ENCODE measurements at places on chromosomes 12 and 14.
A peak's percentile ranks its signal among the peaks of the same experiment; 100 is the strongest.

- no peak for DNase-seq
Measured at GRCh38 chr14:105912641-105913180, 386.3 kb downstream of the TMEM121 start.

DNA sequence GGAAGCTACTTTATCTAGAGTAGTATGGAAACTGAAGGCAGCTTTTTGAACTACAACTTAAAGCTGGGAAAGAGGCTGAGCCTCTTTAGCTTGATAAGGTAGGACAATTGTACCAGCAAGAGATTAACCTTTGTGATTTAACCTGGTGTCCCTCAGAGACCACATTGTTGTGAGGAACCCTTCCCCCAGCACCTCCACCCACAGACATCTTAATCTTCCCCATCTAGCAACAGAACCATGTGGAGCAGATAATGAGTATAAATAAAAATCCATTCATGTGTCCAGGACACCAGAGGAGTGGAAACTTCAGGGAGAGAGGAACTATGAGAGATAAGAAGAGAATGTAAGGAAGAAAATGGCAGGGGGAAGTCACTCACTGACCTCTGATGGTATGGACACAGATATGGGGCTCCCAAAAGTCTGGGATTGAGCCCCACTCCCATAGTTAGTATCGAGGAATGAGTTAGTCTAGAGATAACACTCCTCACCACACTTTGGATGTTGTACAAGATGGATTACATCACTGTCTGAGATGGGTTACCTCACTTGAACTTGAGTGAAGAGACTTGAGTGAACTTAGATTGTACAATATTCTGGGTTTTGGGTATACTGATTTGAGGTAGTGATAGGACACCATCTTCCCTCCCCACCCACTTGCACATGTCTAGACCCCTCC lies 33.9 kb upstream of the SLC38A2 start:
- DNase-seq: peak; percentile 70

GRCh38 chr12:76696186-76696585 lies 67.7 kb upstream of the ZDHHC17 start:
- DNase-seq: no peak

DNA sequence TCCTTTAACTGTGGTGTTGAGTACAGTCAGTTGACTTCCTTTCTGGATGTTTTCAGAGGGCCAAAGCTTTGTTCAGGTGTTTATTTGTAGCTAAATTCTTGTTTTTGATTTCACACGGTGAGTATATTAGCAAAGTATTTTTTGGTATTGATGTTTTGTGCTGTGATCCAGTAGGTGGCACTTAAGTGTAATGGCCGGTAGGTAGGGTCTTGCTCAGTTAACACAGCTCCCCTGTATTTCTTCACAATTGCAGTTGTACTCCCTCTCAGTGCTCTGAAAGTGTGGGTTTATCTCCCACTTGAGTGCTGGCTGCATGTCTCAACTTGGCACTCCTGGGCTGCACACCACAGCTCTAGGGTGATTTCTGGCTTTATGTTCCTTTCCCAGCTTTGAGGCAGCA lies 339.5 kb downstream of the AEBP2 start:
- DNase-seq: no peak

DNA sequence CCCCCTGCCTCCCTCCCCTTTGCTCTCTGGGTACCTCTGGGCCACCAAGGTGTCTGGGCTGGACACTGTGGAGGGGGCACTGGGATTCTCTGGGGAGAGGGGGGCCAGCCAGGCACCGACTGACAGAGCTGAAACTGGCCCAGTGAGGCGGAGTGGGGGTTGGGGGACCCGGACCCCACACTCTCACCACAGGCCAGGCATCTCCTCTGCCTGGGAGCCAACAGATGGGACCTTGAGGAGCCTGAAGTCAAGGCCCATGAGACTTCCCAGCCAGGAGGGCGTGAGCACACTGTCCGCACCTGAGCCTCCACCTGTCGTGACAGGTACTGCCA lies 39.8 kb upstream of the PPP1R13B start:
- no peak for DNase-seq

- no peak for DNase-seq
Measured at GRCh38 chr14:100864960-100865681, 38.4 kb downstream of the RTL1 start.

- DNase-seq: peak; percentile 98
Measured at GRCh38 chr14:62117010-62117750, 355.0 kb downstream of the SNAPC1 start.

DNA sequence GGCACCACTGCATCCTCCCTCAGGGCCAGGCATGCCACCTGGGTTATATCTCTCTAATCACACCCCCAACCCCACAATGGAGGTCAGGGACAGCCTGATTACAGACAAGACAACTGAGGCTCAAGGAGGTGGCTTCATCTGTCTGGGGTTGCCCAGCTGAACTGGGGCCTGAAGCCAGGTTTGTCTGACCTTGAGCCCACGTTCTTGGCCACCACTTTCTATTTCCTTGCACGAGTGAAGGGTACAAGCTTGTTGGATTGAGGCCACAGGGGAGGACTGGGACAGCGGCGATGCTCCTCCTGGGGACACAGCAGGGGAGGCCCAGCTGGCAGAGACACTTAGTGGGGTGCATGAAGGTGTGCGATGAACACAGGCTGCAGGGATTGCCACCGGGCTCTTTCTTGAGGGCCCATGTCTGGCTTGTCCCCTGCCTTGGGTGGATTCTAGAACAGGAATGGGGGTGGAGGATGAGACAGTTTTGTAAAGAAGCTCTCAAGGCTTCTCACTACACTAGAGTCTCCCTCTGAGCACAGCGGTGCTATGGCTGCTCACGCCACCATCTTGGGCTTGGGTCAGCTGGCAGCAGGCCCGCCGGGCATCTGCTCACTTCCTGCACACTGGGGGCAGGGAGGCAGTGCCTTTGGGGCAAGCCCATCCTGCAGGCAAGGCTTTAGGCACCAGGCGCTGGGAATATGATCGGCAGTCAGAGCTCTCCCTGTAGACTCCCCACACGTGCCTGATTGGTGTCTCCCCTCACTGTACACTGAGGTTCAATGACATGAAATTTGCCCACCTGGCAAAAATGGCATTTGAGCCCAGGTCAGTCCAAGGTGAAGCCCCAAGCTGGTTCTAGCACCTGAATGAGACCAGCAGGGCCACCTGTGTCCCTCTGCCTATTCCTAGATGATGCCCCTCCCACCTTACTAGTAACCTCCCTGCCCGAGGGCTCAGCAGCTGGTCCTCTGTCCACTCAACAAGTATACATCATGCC lies 16.0 kb downstream of the RITA1 start:
- no peak for DNase-seq

DNA sequence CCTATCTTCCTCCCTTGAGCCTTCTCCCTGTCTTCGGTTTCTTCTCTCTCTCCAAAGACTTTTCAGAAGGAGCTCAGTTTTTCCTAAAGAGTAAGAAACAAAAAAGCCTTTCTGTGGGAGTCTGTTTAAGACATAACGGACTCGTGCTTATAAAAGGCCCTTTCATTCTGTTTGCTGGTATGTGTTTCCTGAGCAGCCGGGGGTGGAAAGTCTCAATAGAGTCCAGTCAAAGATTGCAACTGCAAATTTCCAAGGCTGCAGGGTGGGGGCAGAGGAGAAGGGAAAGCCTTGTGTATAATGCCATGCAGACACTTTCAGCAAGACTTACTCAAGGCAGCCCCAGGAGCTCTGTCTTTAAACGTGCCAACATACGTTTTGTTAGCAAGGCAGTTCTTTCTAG lies 62.2 kb downstream of the GNG2 start:
- no peak for DNase-seq

GRCh38 chr12:14777271-14777670 lies 26.0 kb downstream of the WBP11 start:
- peak; percentile 23 for DNase-seq

- DNase-seq: no peak
Measured at GRCh38 chr12:125203145-125203765, 138.0 kb downstream of the AACS start.

DNA sequence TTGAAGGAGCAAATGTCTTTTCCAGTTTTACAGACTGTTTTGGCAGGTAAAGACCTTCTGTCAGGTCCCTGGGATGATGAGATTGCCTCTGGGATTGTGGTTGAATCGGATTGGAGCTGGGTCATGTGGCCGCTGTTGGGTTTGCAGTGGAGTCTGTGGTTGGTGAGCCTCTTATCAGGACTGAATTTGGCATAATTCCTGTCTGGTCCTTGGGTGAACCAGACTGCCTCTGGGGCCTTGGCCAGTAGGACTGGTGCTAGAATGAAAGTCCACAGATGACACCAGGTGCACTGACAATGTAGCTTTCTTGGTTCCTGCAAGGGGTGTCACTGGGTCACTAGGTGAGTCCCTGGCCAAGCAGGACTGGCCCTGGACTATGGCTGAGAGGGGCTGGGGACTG lies 155.3 kb downstream of the TPH2 start:
- no peak for DNase-seq

DNA sequence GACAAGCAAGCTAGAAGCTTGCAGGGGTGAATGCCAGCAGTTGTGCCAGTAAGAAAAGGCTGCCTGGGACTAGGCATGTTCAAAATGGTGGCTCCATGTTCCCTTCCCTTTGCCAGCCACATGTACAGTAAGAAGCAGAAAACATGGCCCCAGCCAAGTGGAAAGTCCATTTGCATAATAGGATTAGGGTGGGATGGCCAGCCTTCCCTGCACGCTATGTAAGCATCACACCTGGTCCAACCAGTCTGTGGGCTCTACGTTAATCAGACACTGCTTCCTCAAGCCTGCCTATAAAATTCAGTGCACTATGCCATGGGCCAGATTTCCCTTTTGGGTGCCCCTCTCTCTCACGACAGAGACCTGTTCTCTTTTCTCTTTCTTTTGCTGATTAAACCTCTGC lies 288.4 kb downstream of the GXYLT1 start:
- DNase-seq: no peak

DNA sequence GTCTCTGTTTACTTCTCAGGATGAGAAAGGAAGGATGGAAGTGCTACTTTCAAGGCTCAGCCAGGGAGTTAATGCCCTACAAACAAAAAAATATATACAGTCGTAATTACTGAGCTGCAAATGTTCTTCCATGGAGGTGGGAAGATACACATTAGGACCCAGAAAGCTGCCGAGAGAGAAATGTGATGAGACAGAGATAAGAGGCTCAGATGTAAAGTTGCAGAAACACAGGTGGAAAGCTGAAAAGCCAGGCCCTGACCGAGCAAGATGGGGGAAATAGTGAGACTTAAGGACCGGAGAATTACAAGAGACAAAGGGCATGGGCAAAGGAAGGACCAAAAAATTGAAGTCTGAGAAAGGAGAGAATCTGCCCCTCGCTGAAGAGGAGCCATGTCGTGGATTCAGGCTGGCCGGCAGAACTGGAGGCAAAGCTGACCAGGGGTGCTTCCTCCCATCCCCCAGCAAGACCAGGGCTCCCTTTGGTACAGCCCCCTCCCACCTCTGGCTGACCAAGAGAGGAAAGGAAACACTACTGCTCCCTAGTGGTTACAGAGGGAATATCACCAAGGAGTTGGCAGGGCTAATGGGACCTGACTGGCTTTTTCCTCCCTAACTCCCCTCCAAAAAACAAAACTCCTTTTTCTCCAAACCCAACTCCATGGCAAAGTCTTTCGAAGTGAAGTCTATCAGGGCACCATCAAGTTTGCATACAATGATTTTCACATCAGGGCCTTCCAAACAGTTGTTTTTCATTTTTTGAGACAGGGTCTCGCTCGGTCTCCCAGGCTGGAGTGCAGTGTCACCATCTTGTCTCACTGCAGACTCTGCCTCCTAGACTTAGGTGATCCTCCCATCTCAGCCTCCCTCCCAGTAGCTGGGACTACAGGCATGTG lies 12.1 kb downstream of the ZFHX2 start:
- peak; percentile 92 for DNase-seq

GRCh38 chr12:107451246-107451645 lies 234.4 kb upstream of the PWP1 start:
- DNase-seq: no peak

DNA sequence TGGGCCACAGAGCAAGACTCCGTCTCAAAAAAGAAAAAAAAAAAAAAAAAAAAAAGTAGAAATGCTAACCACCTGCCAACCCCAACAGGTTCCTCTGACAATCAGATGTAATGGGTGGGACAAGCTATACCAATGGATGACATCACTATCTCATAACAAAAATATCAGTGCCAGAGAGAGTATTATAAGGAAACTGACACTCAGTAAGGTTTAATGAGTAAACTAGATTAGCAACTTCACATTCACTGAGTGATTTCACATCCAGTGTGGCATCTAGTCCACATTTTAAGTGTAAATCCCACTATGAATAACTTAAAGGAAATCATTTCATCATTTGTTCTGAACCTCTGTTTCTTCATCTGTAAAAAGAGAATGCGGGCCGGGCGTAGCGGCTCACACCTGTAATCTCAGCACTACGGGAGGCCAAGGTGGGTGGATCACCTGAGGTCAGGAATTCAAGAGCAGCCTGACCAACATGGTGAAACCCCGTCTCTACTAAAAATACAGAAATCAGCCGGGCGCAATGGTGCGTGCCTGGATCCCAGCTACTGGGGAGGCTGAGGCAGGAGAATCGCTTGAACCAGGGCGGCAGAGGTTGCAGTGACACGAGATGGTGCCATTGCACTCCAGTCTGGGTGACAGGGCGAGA lies 1.8 kb downstream of the SART3 start:
- DNase-seq: no peak

DNA sequence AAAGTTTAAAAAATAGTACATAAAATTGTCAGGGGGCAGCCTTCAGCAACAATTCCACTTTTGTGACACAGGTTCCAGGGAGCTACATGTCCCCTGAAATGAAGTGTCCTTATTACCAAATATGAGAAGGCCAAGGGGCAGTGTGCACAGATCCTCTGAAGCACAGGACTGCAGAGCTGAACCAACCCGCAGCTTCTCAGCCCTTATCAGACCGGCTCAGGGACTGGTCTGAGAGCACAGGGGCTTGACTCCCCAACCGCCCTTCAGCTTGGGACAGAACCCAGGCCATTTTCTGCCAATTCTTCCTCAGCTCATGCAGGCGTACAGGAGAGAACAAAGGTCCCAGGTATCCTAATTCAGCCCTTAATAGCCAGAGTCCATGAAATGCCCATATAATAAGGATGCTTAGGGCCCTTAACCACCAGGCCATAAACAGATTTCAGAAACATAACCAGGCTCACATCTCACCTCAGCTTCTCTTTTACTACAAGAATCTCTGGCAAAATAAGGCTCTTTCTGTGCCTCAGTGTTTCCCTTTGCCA lies 221.3 kb downstream of the ANO2 start:
- no peak for DNase-seq

- peak; percentile 66 for DNase-seq
Measured at GRCh38 chr12:53493610-53494391, 5.5 kb downstream of the MAP3K12 start.

DNA sequence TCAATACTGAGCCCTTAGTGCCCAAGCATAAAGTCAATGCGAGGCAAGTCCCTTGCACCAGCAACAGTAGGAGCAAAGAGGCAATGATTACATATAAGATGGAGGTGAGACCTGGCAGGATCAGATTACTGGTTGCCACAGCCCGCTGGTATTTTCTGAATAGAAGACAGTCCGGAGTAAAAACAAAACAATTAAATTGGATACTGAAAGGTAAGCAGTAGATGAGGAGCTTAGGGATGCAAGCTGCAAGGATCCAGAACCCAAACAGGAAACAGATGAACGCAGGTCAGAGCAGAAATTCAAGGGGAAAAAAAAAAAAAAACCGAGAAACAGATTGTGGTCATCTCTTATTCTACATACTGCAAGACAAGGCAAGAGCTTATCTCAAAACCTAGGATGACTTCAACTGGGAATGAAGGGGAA lies 119.6 kb downstream of the MED13L start:
- DNase-seq: peak; percentile 69
